Renal pelvis (tissue), 12 donors: ENCODE measurements at places on chromosomes 5 and 9. TPM values are rescaled to one million over a fixed set of nuclear protein-coding genes. Genes with fewer than 3 reads are reported as not detected.
A peak's percentile ranks its signal among the peaks of the same experiment; 100 is the strongest.

DNA sequence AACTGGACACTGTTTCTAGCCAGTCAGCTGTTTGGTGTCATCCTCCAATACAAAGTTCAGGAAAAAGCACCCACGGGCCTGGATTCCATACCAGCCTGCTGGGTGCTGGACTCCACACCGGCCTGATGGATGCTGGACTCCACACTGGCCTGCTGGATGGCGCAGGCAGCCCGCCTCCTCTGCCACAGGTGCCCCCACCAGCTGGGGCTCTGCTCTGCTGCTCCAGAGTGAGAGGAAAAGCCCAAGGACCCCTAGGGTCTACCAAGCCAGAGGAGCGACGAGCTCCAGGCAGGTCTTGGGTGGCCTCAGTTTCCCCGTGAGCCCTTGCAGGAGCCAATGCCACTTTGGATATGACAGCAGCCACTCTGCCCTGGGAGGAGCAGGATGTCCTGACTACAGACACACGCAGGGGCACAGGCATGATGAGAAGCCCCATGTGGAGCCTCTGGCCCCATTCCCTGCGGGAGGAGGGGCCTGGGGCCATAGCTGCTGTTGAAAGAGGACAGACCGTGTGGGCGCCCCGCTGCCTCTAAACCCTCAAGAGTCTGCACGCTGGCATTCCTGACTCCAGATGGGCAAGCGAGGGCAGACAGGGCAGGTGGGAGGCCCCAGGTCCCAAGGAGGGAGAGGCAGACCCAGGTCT, 141.6 kb downstream of the OLFM1 start:
- no peak for DNase-seq

The SPOUT1 gene
- 43.6 TPM for polyA plus RNA-seq

DNA sequence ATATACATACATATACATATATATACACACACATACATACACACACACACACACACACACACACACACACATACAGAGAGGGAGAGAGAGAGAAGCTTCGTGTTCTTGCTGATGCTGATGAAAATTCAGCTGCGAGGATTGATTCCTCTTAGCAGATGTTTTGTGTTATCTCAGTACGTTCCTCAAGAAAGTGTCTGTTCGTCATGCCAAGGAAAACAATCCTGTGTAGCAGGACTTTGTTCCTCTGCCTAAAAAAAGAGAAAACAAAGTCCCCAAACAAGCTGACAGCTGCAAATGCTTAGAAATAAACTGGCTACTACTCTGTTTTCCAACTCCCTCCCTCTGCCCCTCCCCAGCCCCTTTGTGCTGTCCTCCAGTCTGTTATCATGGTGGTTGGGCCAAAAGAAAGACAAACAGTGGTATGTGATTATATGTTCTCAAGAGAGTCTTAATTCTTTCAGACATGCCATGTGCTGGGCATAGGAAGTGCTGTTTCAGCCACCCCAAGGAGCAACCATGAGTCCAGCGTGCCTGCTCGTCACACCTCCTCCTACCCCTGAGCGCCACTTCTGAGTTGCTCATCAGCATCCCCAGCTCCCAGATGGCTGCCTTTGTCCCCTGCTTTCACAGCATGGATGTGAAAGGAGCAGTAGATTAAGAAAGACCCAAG, 71.5 kb upstream of the EQTN start:
- peak; percentile 90 for DNase-seq

DNA sequence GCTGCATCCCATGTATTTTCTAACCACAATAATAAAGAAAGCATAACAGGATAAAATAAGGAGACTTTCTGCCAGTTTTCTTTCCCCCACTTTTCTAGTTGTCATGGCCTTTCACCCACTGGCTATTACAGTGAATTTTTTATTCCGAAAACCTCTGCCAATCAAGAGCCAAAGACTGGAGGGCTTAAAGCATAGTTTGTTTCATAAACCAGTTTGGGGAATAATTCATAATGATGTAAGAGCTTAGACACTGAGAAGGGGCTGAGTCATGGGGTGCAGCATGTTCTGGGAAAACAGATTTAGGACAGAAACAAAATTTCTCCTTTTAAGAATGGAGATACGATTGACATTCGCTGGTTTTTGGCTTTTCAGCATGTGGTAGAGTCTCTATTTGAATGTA, 4.4 kb upstream of the GLIPR2 start:
- no peak for DNase-seq

- DNase-seq: no peak
Observed at GRCh38 chr5:134131165-134131564, 16.7 kb downstream of the TCF7 start.

The ARID3C gene
- 0.16 TPM for polyA plus RNA-seq

GRCh38 chr5:150945947-150946346, 41.2 kb upstream of the ZNF300 start:
- no peak for DNase-seq

DNA sequence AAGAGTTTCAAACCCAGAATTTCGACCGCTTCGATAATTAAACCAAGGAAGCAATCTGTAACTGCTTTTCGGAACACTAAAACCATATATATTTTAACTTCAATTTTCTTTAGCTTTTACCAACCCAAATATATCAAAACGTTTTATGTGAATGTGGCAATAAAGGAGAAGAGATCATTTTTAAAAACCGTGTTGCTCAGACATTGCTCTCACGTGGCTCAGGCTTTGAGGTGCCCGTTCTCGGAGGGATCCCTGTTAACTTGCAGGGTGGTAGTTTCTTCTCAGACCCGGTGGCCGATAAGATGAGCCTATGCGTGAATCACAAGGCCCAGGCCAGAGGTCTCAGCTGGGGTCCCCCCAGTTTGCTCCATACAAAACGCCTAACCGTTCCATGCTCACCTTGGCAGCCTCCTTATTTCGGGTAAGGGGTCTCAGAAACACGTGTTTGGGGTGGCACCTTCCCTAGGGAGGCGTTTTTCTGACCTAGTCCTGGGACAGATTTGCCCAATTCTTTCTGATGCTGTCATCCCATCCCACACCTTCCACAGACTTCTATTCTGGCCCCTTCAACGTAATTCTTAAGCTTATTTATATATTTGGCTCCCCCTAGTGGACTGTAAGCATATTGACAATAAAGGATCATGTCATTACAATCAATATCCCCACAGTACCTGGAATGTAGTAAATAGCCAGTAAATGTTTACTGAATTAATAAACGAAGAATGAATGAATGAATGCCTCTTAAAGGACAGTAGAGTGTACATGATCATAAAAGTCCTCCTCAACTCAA, 48.1 kb downstream of the THBS4 start:
- DNase-seq: no peak

The BAAT gene
- 0.47 TPM for polyA plus RNA-seq

The FANCG gene
- 40.8 TPM for polyA plus RNA-seq

The TMEFF1 gene
- 11.9 TPM for polyA plus RNA-seq

DNA sequence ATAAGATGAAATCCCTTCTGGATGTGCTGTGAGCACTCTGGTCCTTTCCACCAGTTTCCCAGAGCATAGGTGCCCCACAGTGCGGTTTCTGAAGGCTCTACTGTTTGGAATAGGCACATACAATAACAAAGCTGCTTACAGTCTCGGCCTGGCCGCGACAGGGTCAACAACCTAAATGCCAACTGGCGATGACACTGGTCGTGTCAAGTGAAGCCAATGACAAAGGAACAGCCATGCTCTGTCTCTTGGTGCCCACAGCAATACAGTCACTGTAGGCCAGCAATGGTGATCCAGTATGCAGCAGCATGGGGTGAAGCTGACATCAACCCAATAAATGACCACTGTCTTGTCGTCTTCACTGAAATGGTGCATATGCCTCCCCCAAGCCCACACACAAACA, 47.8 kb upstream of the EQTN start:
- DNase-seq: no peak

DNA sequence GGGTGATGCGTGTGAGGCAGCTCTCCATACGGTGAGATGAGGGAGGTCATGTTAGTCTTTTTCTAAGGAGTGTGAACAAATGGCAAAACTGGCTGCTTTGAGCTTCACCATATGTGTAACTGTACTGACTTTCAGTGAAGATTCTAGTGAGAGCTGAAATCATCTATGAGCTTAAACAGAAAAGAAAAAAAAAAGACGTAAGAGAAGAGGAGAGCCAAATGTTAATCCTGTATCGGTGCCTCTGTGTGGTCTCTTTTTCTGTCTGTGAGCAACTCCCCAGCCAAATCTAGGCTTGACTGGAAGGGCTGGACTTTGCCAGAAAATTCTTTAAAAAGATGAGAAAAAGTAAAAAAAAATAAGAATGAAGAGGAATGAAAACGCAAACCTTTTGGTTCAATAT, 209.7 kb upstream of the TUT7 start:
- no peak for DNase-seq
